ENCODE measurements at places on chromosomes 5 and 9.

DNA sequence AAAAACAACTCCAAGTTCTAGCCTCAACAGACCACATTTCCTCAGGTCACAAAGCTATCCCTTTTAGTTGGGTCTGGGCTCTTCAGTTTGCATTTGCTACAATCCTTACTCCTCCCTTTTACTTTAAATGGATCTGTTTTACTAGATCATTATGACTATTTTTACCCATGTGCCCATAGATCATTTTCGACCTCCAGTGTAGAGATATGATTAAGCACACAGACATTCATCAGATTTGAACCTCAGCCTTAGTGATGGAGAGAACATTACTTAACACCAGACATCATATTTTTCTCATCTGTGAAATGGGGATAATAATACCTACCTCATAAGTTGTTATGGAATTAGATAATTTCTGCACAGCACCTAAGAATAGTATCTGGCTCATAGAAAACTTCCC is 141.9 kb downstream of the NPR3 start:
- DNase-seq = no peak

DNA sequence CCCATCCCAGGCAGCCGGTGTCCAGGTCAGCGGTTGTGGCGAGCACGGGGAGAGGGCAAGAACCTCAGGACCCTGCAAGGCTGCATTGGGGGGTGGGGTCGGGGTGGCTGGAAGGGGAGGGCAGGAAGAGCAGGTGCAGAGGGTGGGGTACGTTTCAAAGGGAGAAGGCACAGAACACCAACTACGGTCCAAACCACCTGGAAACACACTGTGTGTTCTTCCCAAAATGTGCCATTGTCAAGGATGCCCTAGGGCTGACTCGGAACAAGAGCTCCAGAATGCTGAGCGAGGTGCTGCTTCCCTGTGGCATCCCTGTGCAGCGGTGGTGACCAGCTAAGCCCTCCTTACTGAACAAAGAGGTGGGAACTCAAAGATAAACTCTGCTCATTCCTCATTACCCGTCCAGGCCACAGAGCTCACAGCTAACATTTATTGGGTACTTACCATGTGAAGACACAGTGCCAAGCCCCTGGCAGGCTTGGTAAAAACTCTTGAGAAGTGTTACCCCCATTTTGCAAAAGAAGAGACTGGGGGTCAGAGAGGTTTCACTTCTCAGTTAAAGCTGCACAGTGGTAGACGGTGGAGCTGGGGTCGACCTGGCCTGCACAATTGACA is 153.8 kb downstream of the COL23A1 start:
- DNase-seq = no peak

DNA sequence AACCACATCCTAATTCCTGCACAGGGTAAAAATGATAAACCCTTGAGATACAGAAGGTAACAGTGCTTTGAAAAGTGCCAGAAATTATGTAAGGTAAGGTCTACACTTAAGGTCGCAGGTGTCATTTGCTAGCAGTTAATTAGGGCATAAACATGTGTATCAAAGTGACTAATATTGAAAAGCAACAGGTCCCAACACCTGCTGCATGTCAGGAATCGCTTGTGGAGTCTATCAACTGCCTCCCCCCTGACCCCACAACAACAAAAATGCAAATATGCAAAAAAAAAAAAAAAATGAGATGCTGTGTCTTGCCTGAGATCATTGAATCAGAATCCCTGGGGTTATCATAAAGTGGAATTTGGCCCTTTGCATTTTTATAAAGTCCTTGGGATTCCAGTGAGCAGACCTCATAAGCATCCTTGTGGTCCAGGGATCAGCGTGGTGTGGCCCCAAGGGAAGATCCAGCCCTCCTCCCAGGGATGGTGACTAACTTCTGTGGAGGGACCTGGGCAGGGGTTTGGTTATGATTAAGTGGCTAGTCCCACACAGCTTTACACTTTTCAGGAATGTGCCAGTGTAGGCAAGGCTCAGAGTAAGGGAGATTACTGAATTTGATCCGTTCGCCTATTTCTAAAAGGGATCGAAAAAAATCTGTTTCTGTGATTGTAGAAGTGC is 92.5 kb upstream of the TNFSF8 start:
- no peak for DNase-seq

DNA sequence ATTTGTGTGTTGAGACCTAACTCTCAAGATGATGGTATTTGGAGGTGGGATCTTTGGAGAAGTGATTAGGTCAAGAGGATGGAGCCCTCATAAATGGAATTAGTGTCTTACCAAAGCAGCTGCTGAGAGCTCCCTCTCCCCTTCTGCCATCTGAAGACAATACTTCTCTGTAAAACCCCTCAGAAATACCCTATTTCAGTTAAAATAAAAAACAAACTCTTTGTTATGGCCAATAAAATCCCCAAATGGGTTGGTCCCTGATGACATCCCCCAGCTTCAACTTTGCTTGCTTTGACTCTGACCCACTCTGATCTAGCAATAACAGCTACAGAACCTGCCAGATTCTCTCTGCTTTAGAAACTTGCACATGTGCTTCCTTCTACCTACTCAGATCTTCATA is 100.9 kb downstream of the SNCAIP start:
- no peak for DNase-seq

GRCh38 chr5:55480781-55481180 is 54.0 kb downstream of the PLPP1 start:
- DNase-seq = no peak

GRCh38 chr5:56671571-56671970 is 143.8 kb upstream of the MAP3K1 start:
- DNase-seq = no peak

DNA sequence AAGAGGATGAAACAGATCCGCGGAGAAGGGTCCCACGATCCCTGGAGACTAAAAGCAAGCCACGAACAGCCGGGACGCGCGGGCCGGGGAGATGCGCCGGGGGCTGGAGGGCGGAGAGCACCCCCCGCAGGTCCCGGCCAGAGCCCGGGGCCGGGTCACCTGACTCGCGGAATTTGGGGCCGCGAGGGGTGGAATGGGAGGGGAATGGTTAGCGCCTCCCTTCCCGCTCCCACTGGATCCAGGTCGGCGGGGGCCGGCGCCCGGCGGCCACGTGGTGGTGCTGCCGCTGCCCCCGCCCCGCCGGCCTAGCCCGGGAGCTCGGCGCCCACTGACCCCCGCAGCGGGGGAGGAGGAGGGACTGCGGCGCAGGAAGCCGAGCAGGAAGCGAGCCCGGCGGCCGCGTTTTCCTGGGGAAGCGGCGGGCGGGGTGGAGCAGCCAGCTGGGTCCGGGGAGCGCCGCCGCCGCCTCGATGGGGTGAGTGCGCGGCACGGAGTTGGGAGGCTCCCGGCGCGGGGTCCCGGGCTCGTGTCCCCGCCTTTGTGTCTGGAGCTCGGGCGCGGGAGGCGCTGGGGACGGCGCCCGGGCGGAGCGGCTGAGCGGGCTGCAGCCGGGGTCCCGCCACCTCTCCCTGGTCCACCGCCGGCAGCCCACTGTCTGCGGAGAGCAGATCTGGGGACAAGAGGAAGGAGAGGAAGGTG is at the start of gene RAI14:
TSS of gene RAI14 (plus strand) at position 328 of the 699 bp plus-strand sequence. CDS start 30,592 bp downstream, outside the sequence.
- DNase-seq = peak; percentile 35

DNA sequence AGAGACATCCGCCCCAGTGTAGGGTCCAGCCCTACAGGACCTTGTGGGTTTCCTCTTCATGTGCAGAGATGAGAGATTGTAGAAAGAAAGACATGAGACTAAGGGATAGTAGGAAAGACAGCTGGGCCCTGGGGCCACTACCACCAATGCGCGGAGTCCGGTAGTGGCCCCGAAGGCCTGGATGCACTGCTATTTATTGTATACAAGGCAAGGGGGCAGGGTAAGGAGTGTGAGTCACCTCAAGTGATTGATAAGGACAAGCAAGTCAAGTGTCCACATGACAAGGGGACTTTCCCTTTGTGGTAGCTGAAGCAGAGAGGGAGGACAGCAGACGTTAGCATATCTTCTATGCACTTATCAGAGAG is 6.2 kb upstream of the TMEM141 start:
- no peak for DNase-seq

DNA sequence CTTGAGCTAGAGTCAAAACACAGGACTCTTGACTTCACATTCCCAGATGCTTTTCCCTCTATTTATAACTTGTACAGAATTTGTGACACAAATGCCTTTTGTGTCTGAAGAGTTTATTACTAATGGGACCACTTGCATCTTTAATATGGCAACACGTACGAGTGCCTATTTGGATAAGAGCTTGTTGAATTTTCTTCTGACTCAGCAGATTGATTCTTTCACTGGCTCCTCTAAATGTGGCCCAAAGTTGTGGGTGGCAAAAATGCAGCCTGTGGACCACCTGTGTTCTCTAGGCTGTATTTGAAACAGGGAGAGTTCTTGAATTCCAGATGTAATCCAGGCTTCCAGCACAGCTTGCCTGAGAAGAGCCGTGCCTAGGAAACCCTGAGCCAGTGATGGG is 34.1 kb upstream of the ERCC6L2 start:
- no peak for DNase-seq
